ENCODE measurements at places on chromosomes 5 and 9.

GRCh38 chr5:105677291-105677690, 1993.4 kb downstream of the EFNA5 start:
- no peak for DNase-seq

DNA sequence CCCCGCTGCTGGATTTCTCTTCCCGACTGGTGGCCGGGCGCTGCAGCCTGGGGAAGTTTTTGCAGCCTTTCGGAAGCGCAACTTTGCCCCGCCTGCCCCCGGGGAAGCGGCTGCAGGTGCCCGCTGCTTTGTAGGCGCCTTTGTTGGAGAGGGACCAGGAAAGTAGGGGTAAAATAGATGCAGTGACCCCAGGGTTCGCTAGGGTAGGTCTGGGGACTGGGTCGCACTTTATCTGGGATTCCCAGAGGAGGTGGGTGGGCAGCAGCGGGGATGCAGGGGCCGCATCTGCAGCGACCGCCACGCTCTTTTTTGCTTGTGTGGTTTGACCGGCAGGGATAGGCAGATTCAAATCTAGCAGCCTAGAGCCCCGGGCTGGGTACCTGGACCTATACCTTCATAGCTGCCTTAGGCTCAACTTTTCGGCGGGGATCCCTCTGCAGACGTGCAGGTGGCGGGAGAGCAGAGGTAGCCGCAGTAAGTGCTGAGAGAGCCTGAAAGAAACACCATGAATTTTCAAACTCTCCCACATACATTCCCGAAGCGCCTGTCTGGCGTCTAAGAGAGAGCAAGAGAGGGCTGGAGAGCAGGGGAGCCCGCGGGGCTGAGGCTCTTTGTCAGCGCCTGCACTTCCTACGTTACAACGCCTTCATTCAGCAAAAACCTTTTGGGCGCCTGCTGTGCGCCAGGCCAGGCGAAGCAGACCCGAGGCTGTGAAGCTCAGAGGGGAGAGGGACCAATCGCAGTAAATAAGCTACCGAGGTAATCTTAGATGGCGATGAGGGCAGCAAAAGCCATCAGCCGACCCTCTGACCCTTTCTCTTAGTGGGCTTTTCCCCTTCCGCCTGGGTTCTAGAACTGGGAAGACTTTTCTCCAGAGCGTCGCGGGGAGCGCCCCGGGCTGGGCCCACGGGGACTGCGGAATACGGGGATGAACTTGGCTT, 642 bp downstream of the SV2C start:
- DNase-seq, result no peak

GRCh38 chr5:100889165-100889743, 13.8 kb downstream of the ST8SIA4 start:
- no peak for DNase-seq

GRCh38 chr9:126306071-126306647, 20.5 kb upstream of the MVB12B start:
- DNase-seq, result no peak

GRCh38 chr9:126125177-126125576, 201.5 kb upstream of the MVB12B start:
- no peak for DNase-seq

DNA sequence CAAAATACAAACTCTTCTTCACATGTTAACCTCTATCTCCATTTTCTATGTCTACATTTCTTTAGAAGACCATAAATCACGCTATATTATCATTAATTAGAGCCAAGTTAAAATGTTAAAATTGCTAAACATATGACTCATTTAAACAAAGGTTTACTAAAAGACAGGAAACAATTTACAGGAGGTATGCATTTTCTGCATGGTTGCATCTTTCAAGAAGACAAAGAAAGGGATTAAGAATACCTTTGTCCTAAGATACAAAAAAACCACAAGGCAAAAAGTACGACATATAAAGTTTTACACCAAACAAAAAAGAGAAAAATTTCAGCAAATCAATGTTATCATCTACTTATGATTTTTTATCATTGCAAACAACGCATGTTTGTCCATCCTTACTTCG, 324.4 kb downstream of the PDE4D start:
- no peak for DNase-seq
